Chondrocyte (in vitro differentiated cells): ENCODE measurements at places on chromosomes 7 and 10.

GRCh38 chr7:143499246-143499645, 21.6 kb downstream of the TAS2R41 start:
- no peak overlapping the region for H3K27ac ChIP-seq
- DNase-seq, result no peak
- no peaks in the 10 kb centered on the region for H3K27me3 ChIP-seq

GRCh38 chr10:68121852-68122251, 12.6 kb downstream of the MYPN start:
- no peak for DNase-seq
- H3K27ac ChIP-seq, result no peak overlapping the region
- no peaks in the 10 kb centered on the region for H3K36me3 ChIP-seq

- no peaks in the 10 kb centered on the region for H3K36me3 ChIP-seq
- no peak for DNase-seq
- peaks cover 26% of the 10 kb centered on the region for H3K4me1 ChIP-seq
- H3K27ac ChIP-seq, result peak overlapping the region; percentile 99
Measured at GRCh38 chr7:2873686-2874551, 29.8 kb upstream of the GNA12 start.

- H3K4me1 ChIP-seq, result peaks cover 6% of the 10 kb centered on the region
- peaks cover 8% of the 10 kb centered on the region for H3K36me3 ChIP-seq
- H3K27me3 ChIP-seq, result no peaks in the 10 kb centered on the region
- no peak overlapping the region for H3K4me3 ChIP-seq
- no peak overlapping the region for H3K27ac ChIP-seq
Measured at GRCh38 chr10:35577926-35578617, 27.1 kb upstream of the GJD4 start.

GRCh38 chr7:150949971-150950491, 28.1 kb downstream of the KCNH2 start:
- H3K27me3 ChIP-seq, result no peaks in the 10 kb centered on the region
- H3K36me3 ChIP-seq, result no peaks in the 10 kb centered on the region
- H3K27ac ChIP-seq, result no peak overlapping the region
- peak; percentile 79 for DNase-seq
- H3K4me3 ChIP-seq, result no peak overlapping the region

- H3K27ac ChIP-seq, result no peak overlapping the region
- peaks cover 15% of the 10 kb centered on the region for H3K36me3 ChIP-seq
- no peaks in the 10 kb centered on the region for H3K4me1 ChIP-seq
- H3K4me3 ChIP-seq, result no peak overlapping the region
Measured at GRCh38 chr7:56019501-56019900, 31.7 kb downstream of the PSPH start.
